ENCODE measurements at places on chromosomes 2 and 18.

- DNase-seq = no peak
These were observed 6.0 kb upstream of the GLI2 start for GRCh38 chr2:120729406-120730399.

GRCh38 chr2:20157193-20157891 is 67.6 kb downstream of the SDC1 start:
- no peak for DNase-seq

DNA sequence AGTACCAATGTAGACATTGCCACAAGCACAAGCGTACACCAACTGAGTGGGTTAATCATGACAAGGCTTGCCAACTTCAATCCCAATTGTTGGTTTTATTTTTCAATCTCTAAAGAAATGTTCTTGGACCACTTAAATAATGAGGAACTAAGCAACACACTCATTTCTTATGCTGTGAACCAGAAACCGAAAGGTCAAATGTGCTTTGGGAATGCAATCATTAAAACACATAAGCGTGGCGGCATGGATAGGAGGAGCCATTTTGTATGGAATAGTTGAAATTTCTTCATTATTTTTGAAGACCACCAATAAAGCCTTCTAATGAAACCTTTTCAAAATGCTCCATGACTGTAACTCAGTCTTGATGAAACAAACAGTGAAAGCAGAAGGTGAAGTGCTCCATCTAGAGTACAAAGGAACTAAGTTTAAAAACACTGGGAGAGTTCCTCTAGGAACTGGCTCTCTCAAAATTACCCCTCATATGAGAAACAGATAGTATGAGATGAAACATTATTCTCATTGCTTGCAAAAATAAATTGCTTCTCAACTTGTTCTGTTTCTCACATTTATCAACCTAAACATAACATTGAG is 113.2 kb upstream of the CHST9 start:
- DNase-seq = no peak

DNA sequence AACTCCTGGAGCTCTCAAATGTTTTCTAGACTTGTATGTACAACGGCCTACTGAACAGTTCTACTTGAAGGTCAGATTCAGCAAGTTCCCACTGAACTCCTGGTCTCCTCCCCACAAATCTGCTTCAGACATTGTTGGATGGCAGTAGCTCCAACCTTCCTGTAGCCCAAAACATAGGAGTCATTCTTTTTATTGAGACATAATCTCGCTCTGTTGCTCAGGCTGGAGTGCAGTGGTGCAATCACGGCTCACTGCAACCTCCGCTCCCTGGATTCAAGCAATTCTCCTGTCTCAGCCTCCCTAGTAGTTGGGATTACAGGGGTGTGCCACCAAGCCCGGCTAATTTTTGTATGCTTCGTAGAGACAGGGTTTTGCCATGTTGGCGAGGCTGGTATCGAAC is 47.3 kb downstream of the QPCT start:
- DNase-seq = no peak

- DNase-seq = no peak
These were observed 1.3 kb downstream of the COLEC12 start for GRCh38 chr18:498931-499775.

DNA sequence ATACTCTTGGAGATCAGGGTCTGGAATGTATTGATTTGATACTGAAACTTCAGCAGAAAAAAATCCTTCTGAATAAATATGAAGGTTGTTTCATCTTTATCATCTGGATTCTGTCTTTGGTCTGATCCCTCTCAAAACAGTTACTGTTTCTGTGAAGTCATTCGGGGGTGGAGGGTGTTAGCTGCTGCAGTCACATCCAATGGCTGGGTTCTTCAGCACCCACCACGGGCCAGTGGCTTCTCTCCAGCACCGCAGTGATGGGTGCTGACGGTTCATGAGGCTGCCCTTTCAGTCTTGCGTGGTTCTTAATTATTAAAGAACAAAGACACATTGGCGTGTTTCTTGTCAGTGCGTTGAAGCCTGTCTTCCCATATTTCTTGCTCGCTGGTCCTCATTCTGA is 148.0 kb downstream of the LDLRAD4 start:
- no peak for DNase-seq

DNA sequence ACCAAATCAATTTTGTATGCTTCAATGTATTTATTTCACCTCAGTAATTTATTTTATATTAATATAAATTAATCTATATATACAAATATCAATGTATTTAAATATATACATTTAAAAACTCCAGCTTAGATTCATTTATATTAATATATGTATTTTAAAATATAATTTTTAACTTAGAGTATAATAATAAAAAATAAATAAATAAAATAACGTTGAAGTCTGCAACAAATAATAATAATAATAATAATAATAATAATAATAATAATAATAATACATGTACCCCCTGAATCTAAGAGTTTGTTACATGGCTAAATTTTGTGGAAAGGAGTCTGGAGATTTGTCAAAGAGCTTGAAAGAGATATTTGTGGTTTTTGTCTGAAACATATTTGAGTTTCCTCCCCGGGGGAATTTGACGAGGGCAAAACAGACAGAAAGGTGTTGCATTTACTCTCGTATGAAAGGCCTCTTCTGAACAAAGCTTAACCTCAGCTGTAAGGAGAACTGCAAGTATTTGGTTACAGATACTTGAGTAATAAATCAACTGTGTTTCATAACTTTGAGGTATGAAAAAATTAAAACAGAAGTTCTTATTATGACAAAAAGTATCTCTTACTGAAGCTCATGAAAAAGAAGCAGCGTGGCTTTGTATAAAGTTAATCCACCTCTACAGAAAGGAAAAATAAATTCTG is 93.4 kb downstream of the CDH19 start:
- DNase-seq = no peak

- DNase-seq = peak; percentile 58
These were observed 167.2 kb downstream of the DDX1 start for GRCh38 chr2:15758848-15759247.

- no peak for DNase-seq
These were observed 8.8 kb upstream of the SETBP1 start for GRCh38 chr18:44671914-44672313.

DNA sequence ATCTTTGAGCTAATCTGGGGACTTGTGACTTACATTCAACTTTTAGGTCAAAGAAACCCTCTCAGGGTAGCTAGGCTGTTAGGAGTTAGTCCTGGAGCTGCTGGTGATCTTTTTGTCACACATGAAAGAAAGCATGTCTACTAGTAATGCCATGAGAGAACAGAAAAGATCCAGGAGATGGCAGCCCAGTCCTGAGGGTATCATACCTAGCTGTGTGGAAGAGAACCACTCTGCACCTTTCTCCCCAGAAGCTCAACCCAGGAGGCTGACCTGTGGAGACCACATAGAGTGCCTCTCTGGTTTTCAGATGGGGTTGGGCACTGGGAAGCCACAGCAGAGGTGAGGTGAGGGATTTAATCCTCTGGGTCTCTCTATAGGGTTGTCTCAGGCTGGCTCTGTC is 460.2 kb upstream of the UBE2E3 start:
- no peak for DNase-seq

DNA sequence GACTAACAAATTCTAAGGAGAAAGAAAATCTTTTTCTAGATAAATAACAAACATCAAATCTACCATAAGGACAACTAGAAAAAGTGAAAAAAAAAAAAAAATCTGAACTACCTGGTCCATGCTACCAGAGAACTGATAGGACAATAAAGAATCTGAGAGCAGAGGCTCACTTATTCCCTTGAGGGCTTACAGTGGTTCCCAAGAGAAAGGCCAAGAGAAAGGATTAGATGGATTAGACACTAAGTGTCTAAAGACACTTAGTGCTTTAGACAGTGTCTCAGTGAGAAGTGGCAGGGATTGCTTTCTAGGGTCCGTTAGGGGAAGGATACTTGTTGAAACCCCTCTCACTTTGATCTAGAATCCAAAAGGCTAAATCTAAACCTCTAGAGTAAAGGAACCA is 78.2 kb downstream of the COA5 start:
- DNase-seq = no peak

- no peak for DNase-seq
These were observed 218.2 kb downstream of the CDCA7 start for GRCh38 chr2:173572848-173573247.

- DNase-seq = no peak
These were observed 21.1 kb downstream of the RHOB start for GRCh38 chr2:20467789-20468548.

- DNase-seq = no peak
These were observed 173.0 kb upstream of the REV1 start for GRCh38 chr2:99662761-99663341.

DNA sequence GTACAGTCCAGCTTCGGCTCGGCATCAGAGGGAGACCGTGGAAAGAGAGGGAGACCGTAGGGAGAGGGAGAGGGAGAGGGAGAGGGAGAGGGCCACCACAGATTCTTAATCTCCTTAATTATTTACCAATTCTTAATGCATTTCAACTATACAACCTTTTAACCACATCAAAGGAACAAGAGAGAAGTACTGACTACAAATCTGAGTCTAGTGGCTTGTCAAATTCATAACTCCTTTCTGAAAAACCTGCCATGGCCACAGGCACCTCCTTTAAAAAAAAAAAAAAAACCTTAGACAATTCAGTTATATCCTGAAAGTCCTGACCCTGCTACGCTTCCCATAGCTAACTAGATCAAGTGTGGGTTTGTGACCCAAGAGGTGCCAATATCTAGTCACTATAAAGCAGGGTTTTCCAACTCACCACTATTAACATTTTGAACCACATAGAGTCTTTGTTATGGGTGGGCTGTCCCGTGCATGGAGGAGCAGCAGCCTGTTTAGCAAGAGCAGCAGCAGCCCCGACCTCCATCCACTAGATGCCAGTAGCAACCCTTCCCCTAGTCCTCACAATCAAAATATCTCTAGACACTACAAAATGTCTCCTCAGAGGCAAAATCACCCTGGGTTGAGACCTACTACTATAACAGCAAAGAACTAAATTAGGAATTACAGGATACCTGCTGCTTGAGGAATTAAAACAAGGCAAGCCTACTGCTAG is 6.8 kb downstream of the ESCO1 start:
- DNase-seq = peak; percentile 23

- DNase-seq = no peak
These were observed 3.5 kb downstream of the ESPNL start for GRCh38 chr2:238103465-238104225.

- DNase-seq = no peak
These were observed 103.6 kb downstream of the NXPH2 start for GRCh38 chr2:138676619-138677021.

- no peak for DNase-seq
These were observed 66.8 kb upstream of the FOSL2 start for GRCh38 chr2:28325567-28326468.

GRCh38 chr2:70132244-70133126 is 45.2 kb downstream of the PCBP1 start:
- peak; percentile 83 for DNase-seq

- peak; percentile 36 for DNase-seq
These were observed 38.9 kb downstream of the INO80C start for GRCh38 chr18:35458677-35459441.

Data from erythroblast (primary cell).